ENCODE measurements at places on chromosomes 2 and 18.

GRCh38 chr2:102129951-102130646, 12.4 kb upstream of the IL1R1 start:
- no peak for DNase-seq

GRCh38 chr2:133484106-133484505, 84.2 kb downstream of the NCKAP5 start:
- DNase-seq: no peak

DNA sequence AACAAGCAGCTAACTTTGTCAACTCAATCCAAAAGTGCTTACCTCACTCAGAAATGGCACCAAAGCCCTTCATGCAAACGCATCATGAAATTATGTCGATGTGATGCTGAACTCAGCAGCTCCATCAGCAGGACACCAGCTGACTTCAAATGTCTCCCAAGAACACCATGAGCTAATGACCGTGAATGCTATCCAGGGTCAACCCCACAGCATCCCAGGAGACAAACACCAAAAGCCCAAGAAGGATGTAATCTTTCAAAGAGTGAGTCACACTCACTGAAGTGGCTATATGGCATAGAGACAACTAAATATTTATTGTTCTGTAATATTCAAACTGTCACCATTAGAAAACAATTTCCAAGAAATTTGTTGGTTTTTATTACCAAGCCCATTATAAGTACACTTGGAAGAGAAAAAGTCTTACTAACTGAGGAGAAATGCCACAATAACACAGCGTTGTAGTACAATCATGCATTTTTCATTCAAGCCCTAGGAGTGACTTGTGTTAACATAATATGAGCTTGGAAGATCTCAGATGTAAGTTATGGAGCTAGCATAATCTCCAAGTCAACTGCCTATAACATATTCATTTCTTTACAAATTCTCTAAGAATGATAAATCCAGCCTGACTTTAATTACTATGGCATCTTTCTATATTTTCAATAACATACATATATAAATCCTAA, 165.0 kb upstream of the CCDC68 start:
- DNase-seq: no peak

DNA sequence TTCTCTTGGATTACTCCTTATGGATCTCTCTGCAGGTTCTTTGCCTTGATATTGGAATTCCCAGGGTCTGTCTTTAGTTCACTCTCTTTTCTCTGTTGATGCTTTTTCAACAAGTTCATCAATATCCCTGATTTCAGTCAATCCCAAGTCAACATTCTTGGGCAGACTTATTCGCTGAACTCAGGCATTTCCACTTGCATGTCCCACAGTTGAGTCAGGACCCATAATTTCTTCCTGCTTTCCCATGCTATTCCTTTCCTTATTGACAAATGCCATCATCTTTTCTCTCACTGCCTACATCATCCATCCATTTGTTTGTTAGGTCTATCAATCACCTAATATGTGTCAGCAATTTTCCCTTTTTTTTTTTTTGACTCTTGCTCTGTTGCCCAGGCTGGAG, 11.6 kb downstream of the GPD2 start:
- no peak for DNase-seq

GRCh38 chr2:127124426-127124825, 17.5 kb upstream of the BIN1 start:
- no peak for DNase-seq

GRCh38 chr18:68784071-68784470, 13.8 kb upstream of the CCDC102B start:
- no peak for DNase-seq

GRCh38 chr2:65476778-65477177, 44.4 kb upstream of the SPRED2 start:
- DNase-seq: no peak

- no peak for DNase-seq
Observed at GRCh38 chr2:239257511-239257937, 143.3 kb downstream of the HDAC4 start.

DNA sequence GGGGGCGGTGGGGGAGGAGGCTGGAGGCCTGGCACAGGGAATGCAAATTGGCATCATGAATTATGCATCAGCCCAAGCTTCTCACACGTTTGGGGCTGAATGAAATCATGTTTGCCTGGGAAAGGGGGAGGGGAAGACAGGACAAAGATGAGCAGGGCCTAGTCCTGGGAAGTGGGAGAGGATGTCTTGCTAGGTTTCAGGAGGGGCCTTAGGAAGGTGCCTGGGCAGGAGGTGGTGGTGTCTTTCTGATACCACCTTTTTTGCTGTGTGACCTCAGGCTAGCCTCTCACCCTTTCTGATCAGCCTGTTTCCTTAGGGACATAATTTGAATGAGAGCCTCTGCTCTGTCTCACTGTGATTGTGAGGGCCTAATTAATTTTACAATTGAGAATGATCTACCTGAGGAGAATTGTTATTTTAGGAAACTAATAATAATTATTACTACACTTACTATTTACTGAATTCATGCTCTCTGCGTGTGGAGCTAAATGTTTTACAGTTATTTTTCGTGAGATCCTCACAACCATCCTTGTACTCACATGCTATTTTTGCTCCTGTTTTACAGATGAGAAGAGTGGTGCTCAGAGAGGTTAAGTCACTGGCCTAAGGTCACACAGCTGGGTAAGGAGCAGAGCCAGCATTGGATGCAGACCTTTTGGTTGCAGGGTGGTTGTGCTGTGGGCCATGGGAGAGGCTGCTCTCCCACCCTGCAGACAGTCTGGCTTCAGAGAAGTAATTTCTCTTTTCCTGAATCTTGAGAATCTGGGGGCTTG, 39.6 kb downstream of the INHBB start:
- DNase-seq: no peak

GRCh38 chr18:9137168-9138066, 836 bp downstream of the ANKRD12 start:
- peak; percentile 73 for DNase-seq

DNA sequence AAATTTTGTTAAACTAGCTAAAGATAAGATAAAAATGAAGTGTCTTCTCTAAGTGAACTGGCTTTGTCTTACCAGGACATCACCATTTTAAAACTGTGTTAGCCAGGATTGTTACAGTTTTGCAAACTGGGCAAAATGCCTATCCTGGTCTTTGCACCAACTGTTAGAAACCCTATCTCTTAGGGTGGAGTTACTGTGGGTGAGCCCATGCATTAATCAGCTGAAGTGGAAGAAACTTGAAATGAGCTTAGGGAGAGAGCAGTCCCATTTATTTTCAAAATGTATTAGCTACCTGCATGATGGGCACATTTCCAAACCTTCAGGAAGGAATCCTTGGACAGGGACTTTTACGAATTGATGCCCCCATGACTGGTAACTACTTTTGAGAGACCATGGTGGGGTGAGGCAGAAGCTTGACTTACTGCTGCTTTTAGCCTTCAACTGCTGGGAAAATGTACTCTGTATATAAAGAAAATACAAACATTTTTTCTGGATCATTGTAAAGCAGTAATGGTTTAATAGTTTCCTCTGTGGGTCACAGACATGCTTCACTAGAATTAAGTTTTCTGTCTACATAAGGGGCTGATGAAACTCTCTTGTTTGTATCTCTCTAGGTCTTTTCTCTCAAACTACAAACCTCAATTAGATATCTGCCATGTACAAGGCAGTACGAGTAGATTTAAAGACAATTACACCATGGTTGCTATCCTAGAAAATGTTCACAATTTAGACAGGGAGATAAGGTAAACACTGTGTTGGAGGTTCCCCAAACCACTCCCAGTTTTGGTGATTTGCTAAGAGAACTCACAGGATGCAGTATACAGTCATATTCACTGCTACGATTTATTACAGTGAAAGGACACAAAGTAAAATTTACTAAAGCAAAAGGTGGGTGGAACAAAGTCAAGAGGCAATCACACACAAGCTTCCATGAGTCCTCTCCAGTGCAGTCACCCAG, 321.4 kb upstream of the MMADHC start:
- DNase-seq: no peak

DNA sequence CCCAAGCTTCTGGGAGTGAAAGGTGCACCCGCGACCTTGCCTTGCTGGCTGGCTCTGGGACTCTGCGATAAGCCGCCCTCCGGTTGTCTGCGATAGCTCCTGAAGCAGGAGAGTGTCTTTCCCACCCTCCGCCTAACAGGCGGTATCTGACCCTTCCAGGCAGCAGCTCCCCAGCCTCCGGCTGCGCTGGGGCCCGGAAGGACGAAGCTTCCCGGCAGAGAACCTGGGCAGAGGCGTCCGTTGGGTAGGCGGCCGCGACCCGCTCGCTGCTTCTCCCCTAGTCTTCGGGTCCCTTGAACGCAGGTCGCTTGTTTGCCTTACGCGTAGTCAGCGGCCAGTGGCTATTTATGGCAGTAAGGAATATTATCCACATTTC, 446 bp upstream of the RHBDD1 start:
- DNase-seq: peak; percentile 49

Data from stimulated activated naive CD4-positive, alpha-beta T cell treated with Interleukin-2 at 50 U/mL for 16 hours (primary cell).